IMR-90 (cell line): ENCODE measurements at places on chromosomes 2 and 18. TPM values are rescaled to one million over a fixed set of nuclear protein-coding genes. Genes with fewer than 3 reads are reported as not detected.
A peak's percentile ranks its signal among the peaks of the same experiment; 100 is the strongest.

DNA sequence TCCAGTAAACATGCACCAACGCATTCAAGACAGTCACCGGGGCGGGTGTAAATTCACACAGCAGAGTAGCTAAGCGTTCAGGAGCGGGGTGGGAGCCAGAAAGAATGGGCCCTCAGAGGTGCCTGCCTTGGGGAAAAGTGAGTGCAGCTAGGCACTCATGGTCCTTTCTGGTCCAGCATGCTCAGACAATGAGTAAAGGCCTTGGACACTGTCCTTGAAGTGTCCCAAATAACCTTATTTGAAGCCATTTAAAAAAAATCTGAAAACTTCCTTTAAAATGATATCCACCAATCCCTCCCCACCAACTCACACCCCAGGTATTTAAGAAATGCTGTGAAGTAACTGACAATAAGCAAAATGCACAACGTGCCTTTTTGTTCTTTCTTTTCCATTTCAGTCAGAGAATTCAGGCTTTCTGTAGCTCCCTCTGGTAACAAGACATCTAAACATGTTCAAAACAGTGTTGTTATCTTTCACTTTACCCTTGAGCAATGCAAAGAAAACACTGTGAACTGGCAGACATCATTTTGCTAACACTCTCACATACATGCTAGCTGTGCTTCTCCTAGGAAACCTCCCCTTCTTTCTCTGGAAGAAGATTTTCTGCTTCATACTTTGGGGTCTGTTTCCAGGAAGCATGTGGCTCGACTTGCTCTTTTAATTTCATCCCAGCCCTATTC, 445.1 kb upstream of the SPRED2 start:
- DNase-seq, result peak; percentile 6

- no peak for DNase-seq
Measured at GRCh38 chr18:21805771-21806366, 65.3 kb downstream of the MIB1 start.

MYL12A gene
- 580 and 743 TPM in 2 replicates for total RNA-seq

FAM161A gene
- 1.1 and 1.3 TPM in 2 replicates for total RNA-seq

- no peak for DNase-seq
Measured at GRCh38 chr18:79748321-79749180, 49.2 kb upstream of the KCNG2 start.

ABHD1 gene
- total RNA-seq, result not detected in 2 replicates

- DNase-seq, result no peak
Measured at GRCh38 chr2:130160131-130160530, 15.2 kb upstream of the CCDC74B start.

PFN4 gene
- 0.28 and 0.36 TPM in 2 replicates for total RNA-seq

NAT8 gene
- total RNA-seq, result not detected in 2 replicates

- peak; percentile 34 for DNase-seq
Measured at GRCh38 chr2:213067888-213068287, 83.5 kb downstream of the IKZF2 start.

SLC19A3 gene
- under 0.01 TPM in 1 of 2 replicates, not detected in the other for total RNA-seq
